ENCODE measurements at places on chromosomes 6 and 20.

- no peak for DNase-seq
These were observed 28.8 kb upstream of the TRAM2 start for GRCh38 chr6:52605610-52606185.

DNA sequence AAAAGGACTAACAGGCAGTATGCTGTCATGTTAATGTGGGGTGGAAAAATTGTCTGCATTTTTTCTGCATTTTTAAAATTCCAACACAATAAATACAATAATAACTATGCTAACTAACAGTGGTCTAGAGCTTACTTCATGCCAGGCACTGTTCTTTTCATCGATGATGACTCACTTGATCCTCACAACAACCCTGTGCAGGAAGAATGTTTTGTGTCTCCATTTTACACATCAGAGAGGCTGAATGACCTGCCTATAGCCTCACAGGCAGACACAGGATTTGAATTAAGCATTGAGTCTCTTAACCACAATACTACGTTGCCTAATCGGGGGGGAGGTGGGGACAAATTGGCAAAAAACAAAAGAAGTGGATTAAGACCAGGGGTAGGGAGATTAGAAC is 26.9 kb upstream of the FANCE start:
- DNase-seq: peak; percentile 8

- no peak for DNase-seq
These were observed 62.9 kb upstream of the PIM1 start for GRCh38 chr6:37106982-37107491.

DNA sequence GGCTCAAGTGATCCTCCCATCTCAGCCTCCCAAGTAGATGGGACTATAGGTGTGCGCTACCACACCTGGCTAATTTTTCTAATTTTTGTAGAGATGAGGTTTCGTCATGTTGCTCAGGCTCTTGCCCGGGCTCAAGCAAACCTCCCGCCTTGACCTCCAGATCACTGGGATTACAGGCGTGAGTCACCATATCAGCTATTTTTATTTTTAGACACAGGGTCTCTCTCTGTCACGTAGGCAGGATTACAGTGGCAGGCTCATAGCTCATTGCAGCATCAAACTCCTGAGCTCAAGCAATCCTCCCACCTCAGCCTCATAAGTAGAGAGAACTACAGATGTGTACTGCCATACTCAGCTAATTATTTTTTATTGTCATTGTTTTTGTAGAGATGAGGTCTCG is 41.7 kb downstream of the SLC23A2 start:
- no peak for DNase-seq

DNA sequence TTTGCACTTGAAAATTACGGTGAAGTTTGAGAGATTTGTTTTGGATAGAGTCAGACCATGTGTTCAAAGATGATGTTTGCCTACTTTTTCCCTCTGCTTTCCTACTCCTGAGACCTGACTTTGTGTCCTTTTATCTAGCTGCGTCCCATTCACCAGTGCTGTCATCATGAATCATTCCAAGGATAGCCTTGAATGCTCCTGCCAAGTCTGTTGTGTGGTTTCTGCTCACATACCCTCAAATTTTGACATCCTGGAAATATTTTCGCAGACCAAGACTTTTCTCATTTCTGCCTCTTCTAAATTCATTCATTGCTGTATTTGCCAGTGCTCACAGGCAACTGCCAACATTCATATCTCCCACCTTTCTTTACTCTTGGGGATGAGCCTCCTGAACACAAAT is 175.9 kb upstream of the SCGN start:
- DNase-seq: no peak

DNA sequence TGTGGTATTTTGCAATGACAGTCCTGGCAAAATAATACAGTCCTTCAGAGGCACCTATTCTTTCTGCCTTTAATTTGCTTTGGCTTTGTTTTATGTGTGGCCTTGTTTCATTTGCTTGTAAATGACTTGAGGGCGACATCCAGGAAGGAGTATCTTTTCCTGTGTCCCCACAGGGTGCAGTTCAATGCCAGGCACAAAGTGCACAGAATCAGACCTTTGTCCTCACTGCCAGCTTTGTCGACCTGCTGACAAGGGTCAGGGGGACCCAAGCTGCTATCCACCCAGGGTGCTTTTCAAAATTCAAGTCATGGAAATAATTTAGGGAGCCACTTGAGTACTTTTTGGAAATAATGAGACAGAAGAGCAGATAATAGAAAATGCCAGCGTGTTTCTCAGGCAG is 37.0 kb upstream of the CDKN1A start:
- DNase-seq: no peak

Data from T1000 (cell line).